Fibroblast of lung (primary cell): ENCODE measurements at places on chromosomes 3 and 15.

GRCh38 chr15:100525436-100525835 is 3.3 kb downstream of the CERS3 start:
- DNase-seq: no peak

DNA sequence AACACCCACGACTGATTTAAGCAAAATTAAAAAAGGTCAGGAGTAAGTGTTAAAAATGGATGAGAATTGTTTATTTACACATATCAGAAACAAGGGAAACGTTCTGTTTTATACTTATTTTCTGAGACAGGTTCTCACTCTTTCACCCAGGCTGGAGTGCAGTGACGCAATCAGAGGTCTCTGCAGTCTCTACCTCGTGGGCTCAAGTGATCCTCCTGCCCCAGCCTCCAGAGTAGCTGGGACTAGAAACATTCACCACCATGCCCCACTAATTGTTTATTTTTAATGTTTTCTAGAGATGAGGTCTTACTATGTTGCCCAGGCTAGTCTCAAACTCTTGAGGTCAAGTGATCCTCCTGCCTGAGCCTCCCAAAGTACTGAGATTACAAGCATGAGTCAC is 1080.3 kb downstream of the ROBO1 start:
- no peak for DNase-seq

GRCh38 chr15:87631775-87632174 is 624.8 kb downstream of the NTRK3 start:
- DNase-seq: no peak

GRCh38 chr3:10242182-10243065 is 5.8 kb upstream of the TATDN2 start:
- no peak for DNase-seq

DNA sequence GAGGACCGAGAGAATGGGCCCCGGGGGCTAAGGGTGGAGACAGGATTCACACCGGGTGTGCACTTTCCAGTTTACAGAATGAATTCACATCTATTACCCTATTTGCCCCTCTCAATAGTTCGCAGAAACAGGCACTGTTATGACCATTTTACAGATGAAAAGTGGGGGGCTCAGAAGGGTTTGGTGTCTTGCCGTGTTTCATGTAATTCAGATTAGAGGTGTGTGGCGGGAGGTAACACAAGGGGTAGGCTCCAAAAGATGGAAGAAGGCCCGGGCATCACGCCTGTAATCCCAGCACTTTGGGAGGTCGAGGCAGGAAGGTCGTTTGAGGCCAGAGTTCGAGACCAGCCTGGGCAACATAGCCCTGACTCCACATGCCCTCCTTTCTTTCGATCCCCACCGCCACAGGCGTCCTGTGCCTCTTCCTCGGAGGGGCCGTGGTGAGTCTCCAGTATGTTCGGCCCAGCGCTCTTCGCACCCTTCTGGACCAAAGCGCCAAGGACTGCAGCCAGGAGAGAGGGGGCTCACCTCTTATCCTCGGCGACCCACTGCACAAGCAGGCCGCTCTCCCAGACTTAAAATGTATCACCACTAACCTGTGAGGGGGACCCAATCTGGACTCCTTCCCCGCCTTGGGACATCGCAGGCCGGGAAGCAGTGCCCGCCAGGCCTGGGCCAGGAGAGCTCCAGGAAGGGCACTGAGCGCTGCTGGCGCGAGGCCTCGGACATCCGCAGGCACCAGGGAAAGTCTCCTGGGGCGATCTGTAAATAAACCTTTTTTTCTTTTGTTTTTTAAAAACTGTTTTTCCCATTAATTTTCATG is 3.4 kb downstream of the DUOXA2 start:
- DNase-seq: no peak

- DNase-seq: peak; percentile 98
These were observed 149.6 kb downstream of the MAGI1 start for GRCh38 chr3:65888980-65889706.

GRCh38 chr3:133833267-133833666 is 27.7 kb downstream of the SRPRB start:
- no peak for DNase-seq
